ENCODE measurements at places on chromosomes 11 and 22.
A peak's percentile ranks its signal among the peaks of the same experiment; 100 is the strongest.

DNA sequence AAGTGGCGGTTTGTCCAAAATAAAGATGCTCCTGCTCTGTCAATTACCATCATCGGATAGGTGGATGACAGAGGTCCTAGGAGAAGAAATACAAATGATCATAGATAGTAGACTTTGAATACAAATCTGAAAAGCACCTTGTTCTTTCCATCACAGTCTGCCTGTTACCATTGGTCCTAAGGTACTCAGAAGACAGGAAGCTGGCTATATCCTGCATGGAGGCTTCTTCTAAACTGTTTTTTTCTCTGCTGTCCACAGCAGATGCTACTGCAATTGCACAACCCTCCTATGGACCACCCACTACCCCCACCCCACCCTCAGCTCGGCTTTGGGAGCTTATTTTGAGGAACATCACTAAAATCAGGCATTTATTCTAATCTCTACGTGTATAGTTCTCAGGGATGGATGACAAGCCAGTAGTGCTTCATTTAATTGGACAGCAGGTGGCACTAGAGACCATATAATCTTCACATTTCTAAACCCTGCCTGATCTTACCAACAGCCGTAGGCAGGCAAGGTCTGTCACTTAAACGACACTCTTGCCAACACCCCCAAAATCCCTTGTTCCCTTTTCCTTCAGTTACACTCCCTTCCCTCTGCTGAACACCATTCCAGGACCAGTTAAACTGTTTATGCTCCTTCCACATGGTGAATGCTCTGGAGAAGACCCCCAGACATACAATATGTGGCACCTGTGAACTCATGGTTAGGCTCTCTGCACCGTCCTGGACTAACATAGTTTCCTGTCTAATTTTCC is 6.6 kb upstream of the PTS start:
- DNase-seq = peak; percentile 40

GRCh38 chr11:111456086-111456858 is 55.9 kb downstream of the BTG4 start:
- DNase-seq = no peak

DNA sequence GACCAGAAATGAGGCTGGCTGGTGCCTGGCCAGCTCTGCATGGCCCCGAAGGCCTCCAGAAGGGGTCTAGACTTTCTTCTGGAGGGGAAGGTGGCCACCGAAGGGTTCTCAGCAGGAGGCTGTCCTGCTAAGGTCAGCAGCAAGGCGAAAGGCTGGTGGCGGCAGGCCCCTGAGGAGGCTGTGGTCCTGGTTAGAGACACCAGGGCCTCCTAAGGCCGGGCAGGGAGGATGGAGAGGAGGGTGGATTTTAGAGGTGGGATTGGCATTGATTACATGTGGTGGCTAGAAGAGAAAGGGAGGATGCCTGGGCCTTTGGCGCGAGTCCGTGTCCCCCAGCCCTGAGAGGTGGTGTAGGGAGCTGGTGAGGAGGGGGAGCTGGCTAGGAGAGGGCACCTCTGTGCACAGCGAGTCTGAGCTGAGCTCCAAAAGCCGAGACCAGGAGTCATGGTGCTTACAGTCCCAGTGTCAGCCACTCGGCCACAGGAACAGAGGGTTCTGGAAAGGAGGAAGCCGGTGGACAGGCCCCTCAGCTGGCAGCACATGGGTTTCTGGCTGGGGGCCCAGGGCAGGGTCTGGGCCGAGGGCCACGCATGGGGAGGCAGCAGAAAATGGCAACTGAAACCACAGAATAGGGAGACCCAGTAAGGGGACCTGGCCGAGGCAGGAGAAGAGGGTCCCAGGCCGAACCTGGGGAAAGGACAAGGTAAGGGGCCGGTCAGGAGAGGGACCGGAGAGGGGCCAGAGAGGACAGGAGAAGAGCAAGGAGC is 2.5 kb downstream of the FERMT3 start:
- no peak for DNase-seq

- DNase-seq = peak; percentile 12
These were observed 26.4 kb downstream of the SCN4B start for GRCh38 chr11:118126082-118126838.

GRCh38 chr11:61512435-61512834 is 3.9 kb downstream of the LRRC10B start:
- no peak for DNase-seq

- DNase-seq = no peak
These were observed 7.0 kb downstream of the RIBC2 start for GRCh38 chr22:45420539-45420938.

- DNase-seq = no peak
These were observed 52.0 kb downstream of the MUC6 start for GRCh38 chr11:984546-984945.

DNA sequence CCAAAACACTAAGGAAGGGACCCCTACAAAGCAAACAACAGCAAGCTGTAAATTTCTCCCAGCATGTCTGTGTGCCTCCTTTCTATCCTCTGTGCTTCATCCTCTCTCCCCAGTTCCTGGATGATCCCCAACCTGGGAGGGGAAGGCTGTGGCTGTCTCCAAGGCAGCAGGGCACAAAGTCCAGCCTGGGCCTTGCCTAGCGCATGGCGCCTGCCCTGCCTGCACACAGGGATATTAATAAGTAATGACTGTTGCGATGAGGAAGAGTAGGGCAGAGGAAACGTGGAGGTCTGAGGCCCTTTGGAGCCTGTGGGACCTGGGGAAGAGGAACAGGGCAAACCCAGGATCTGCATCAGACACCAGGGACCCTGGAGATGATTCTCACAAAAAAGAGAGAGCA is 2.0 kb downstream of the USH1C start:
- no peak for DNase-seq

- no peak for DNase-seq
These were observed 73.2 kb upstream of the BLID start for GRCh38 chr11:122189229-122189628.

DNA sequence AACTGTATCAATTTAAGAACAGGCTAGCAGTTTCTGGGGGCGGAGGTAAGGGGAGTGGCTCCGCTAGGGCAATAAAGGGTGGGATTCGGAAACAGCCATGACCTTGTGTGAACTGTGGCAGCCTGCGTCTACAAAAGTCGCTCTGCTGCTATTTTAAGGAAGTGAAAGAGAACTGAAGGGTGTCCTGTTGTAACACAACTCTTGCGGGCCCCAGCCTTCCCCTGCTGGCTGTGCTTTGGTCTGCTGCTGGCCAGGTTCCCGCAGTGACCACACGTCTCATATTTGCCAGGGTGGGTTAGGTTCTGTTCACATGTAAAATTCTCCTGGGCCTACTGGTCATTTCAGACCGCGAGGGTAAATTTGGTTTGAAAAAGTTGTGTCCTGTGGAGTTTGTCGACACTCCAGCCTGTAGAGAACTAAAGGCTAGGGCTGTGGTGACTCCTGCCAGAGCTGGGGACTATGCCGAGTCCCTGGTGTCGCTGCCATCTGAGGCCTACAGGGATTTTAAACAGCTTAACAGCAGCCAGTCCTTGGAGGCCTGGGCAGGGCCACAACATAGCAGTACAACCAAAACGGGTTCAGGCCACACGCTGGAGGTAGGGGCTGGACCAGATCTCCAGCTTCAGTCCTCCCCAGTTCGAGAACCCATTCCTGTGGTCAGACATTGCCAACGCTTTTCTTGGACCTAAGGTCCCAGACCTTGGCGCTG is 1.1 kb upstream of the PPFIBP2 start:
- DNase-seq = no peak

GRCh38 chr11:78940500-78941225 is 366.0 kb upstream of the NARS2 start:
- DNase-seq = peak; percentile 21

GRCh38 chr11:62139526-62140303 is 15.9 kb downstream of the INCENP start:
- DNase-seq = no peak

- DNase-seq = peak; percentile 87
These were observed 7.8 kb downstream of the LARGE2 start for GRCh38 chr11:45930031-45930794.

GRCh38 chr11:8252388-8252787 is 11.3 kb downstream of the LMO1 start:
- no peak for DNase-seq

DNA sequence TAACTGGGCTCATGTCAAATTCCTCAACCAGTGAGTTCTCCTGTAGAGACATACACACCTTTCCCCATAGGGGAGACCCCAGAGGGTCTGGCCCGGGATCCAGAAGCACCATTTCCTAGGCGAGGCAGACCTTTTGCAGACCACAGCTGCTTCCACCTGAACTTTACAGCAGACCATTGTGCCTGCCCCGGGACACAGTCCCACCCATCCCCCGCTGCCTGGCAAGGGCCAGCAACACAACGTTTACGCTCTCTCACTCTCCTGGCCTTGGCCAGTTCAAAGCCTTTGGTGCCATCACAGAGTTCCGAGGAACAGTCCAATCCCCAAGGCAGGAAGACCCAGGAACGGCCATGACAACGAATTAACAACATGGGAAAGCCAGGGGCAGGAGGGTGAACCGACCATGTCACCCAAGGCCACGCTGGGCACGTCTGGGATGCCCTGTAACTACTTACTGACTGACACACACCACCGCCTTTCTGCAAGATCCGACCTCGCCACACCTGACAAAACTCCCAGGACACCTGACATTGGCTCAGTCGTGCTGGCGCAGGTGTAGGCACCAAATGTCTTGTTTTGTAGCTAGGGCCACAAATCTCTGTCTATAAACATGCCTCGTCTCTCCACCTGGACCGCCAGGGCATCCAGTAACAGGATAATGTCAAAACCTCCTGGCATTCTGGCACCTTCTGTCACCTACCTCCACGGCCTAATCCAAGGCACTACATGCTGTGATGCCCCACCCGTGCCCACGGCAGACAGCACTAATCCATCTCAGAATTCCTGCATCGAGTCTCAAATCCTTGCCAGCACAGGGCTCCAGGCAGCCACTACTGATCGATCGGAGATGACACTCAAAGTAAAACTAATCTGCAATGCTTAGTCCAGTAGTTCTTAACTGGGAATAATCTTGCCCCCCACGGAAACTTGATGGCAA is 51.3 kb downstream of the MYH9 start:
- no peak for DNase-seq

DNA sequence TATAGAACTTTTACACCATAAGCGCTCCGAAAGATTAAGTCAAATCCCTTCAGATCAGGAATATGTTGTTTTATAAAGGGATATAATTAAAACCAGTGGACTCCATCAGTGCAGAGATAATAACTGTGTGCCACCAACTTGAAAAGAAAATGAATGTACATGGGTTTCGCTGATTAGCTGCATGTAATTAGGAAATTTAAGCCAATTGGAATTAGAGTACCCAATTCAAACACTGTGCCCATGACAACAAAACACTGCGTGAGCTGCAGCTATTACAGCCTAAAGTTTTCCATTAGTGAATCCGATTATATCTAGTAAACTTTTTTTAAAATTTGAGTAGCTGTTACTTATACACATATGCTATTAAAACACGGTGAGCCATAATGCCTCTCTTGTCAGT is 392.3 kb upstream of the ARHGAP42 start:
- no peak for DNase-seq

DNA sequence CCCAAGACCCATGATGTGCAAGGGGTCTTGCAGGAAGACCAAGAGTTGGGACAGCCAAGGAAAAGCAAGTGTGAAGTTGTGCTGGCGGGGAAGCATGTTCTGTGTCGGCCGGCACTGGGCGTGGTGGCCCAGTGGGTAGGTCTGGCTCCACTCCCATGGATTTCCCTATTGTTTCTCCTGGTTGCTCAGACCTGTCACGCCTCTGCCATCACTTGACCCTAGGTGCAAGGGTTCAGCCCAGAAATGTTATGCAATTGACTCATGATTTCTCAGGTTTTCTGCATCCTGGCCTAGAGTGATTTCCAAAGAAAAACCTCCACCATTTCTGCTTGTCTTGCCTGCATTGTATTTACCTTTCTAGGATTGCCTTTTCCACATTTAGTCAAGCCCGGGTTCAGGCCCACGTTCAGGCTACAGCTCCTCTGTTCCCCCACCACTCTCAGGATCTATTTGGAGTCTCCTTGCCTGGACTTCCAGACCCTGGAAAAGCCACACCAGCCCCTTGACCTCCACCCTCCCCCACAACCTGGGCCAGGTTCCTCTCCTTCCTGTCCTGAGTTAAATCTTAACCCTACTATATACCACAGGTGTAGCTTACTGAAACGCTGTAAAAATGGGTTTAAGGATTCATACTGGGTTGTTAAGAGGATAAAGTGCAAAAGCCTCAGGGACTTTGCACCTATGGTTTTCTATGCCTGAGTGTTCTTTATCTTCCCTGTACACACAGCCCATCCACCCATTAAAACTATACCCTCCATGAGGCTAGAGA is 17.5 kb upstream of the FOLR1 start:
- no peak for DNase-seq

- DNase-seq = peak; percentile 53
These were observed 240.2 kb downstream of the CADM1 start for GRCh38 chr11:115263799-115264656.

DNA sequence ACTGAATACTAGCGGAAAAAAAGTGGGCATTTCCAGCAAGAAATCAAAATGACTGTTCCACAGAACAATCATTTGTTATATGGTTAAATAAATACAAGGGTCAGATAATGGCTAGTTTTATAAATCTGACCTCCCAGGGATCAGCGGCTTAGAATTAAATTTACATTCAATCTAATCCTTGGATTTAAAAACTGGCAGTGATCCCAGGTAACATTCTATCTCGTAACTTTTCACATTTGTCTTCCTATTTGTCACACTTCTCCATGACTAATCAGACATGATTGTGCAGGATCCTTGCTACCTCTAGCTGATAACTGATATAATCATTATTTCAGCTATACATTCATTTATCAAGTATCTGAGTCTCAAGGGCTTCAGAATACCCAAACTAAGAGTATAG is 2.9 kb upstream of the MMP3 start:
- no peak for DNase-seq

GRCh38 chr11:107598225-107599139 is 7.5 kb downstream of the ELMOD1 start:
- peak; percentile 41 for DNase-seq

DNA sequence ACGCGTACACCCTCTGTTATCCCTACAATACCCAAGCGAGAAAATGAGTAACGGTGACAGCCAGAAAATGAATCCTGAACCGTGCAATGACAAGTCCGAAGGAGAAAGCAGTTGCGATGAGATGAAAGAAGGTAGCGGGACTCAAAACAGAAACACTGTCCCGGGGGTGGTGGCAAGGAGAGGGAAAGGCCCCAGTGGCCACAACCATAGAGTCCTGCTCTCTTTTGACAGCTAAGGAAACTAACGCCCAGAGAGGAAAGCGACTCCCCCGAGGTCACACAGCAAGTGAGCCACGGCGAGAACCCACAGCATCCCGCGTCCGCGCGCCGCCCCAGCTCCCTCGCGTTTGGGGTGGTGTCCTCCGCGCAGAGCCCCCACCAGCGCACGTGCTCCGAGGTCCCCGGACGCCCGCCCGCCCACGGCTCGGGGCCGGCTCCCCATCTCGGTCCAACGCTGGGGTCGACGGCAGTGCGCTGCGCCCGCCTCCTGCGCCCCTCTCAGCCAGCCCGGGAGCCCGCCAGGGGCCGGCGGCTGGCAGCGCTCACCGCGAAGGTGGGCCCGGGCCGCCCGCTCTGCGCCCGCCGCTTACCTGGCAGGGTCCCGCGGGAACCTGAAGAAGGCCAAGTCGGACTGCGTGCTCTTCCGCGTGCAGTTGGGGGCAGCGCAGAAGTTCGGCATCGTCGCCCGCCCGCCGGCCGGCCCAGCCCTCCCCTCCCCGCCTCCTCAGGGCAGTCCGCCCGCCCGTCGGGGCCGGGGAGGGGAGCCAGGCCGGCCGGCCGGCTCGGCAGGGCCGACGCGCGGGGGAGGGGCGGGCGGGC is 564 bp downstream of the THAP12 start:
- no peak for DNase-seq

- no peak for DNase-seq
These were observed 38.6 kb upstream of the NOX4 start for GRCh38 chr11:89529626-89530380.
